H7 (cell line): ENCODE measurements at places on chromosomes 16 and 17. TPM values are rescaled to one million over a fixed set of nuclear protein-coding genes. Genes with fewer than 3 reads are reported as not detected.

Gene KCNJ18
- not detected in 2 replicates for total RNA-seq

Gene MT1H
- total RNA-seq = 3.0 and 3.8 TPM in 2 replicates

DNA sequence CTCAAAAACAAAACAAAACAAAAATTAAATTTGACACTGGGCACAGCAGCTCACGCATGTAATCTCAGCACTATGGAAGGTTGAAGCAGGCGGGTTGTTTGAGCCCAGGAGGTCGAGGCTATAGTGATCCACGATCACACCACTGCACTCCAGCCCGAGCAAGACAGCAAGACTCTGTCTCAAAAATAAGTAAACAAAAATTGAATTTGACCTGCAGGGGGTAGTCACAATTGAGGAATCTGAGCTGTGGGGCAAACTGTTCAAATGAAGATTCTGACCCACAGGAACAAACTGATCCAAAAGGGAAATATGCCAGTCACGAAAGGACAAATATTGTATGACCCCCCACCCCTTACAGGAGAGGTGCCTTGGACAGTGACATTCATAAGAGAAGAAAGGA is 29.8 kb downstream of the ANKRD11 start:
- no peak for DNase-seq

DNA sequence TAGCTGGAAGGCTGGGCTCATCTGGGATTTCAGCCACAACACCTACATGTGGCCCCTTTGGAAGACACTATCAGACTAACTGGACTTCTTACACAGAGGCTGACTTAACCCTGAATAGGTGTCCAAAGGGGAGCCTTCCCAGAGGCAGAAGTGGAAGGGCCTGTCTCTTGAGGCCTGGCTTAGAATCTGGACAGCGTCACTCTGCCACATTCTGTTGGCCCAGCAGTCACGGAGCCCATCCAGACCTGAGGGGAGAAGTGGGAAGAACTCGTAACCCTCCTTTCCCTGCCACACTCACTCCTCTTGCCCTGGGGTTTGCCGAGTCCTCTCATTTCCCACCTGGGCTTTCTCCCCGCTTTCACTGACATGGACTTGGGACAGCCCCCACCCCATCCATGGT is 170.5 kb downstream of the C16orf95 start:
- DNase-seq = no peak

- DNase-seq = no peak
These were observed 45.5 kb downstream of the PKD1L3 start for GRCh38 chr16:71954699-71955195.

- DNase-seq = no peak
These were observed 94.3 kb downstream of the C17orf67 start for GRCh38 chr17:56739376-56739775.

DNA sequence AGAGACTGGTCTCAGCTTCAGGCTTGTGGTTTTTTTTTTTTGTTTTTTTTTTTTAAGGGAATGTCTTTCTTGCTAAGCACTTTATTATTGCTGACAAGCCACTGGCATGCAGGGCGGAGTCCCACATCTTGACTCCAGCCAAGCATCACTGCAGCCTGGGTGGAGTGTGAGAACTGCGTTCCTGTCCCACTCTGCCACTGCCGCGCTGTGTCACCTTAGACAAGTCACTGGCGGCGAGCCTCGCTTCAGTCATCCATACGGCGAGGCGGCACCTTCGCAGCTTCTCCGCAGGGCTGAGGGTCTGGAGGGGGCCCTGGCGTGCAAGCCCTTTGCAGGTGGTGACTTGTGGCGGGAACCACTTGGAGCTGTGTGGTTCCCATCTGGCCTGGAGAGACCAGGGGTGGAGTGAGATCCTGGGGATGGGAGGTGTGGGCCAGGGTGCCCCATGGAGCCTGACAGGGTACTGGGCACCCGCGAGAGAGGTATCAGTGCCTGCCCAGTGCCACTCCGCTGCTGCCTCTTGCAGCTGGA is 99.1 kb upstream of the CIBAR2 start:
- DNase-seq = no peak

GRCh38 chr17:82382933-82383255 is 11.3 kb downstream of the UTS2R start:
- no peak for DNase-seq
